ENCODE measurements at places on chromosomes 2 and 18. TPM values are rescaled to one million over a fixed set of nuclear protein-coding genes. Genes with fewer than 3 reads are reported as not detected.
A peak's percentile ranks its signal among the peaks of the same experiment; 100 is the strongest.

Gene GREB1L
- total RNA-seq, result 16.2 TPM

Gene WNT6
- total RNA-seq, result 2.6 TPM

Gene SAG
- not detected for total RNA-seq

Gene MYOM1
- 0.57 TPM for total RNA-seq

Gene SCN7A
- total RNA-seq, result 0.36 TPM

Gene EVX2
- not detected for total RNA-seq

Gene MGAT4A
- 1.2 TPM for total RNA-seq

Gene GLI2
- 42.9 TPM for total RNA-seq

Gene TXNL4A
- 135 TPM for total RNA-seq

Gene MOCOS
- 1.9 TPM for total RNA-seq

Gene BMP10
- total RNA-seq, result not detected

Gene ERFE
- total RNA-seq, result 1.4 TPM

Gene PSMA8
- total RNA-seq, result not detected

Gene TWIST2
- total RNA-seq, result 2.5 TPM

Gene PPP1R1C
- 1.2 TPM for total RNA-seq

Gene SRBD1
- 9.5 TPM for total RNA-seq

Gene FSHR
- total RNA-seq, result 0.38 TPM

Gene MYO3B
- not detected for total RNA-seq

Gene EFHD1
- total RNA-seq, result 18.8 TPM

Gene FTCDNL1
- 0.45 TPM for total RNA-seq

Gene GALR1
- not detected for total RNA-seq

DNA sequence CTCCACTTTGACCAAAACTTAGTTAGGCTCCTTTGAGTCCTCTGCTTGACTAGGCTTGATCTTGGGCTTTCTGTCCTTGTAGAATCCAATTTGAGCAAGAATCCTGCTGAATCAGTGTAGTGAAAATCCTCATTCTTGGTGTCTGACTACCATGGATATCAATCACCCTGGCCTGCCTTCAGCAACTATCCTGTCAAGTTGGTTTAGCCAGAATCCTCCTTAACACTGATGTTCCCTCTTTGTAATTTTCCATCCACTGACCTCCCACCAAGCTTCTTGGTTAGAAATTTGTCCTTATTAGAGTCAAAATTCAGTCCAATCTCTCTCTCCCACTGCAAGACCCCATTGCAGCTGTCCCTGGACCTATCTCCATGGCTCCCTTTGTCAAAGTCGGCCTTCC is 494 bp upstream of the RBM45 start:
- no peak for DNase-seq

- DNase-seq, result no peak
Observed at GRCh38 chr2:39007875-39008504, 112.9 kb downstream of the SOS1 start.

GRCh38 chr2:162824304-162824703 is 14.3 kb downstream of the KCNH7 start:
- no peak for DNase-seq

GRCh38 chr2:143085125-143085784 is 44.0 kb upstream of the ARHGAP15 start:
- no peak for DNase-seq

DNA sequence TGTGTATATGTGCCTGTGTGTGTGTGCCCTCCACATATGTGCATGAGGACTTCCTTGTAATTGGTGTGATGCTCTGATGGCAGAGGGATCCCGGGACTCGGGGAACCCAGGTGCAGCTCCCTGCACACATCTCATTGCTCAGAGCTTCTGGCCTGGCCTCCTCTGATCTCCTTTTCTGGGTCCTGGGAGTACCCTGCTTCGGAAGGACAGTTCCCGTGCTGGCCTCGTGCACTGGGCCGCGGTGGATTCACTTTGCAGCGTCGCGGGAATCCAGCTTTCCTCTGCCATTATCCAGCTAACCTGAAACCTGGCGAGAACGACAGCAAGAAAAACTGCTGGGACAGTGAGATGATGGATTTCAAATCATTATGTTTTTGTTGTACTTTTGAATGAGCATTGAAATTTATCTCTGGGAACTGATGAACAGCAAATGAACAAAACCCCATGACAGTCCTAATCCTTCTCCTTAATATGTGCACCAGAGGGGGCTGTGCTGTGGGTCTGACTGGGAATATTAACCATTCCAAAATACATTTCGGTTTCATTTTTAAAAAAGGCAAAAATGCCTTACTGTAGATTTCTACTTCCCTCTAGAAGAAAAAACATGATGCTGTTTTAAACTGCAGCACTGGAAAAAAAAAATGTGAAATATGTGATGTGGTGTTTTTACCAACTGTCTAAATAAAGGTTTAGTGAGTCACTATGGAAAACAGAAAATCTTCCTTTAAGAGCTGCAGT is 78.2 kb downstream of the PTGR3 start:
- DNase-seq, result no peak

- peak; percentile 90 for DNase-seq
Observed at GRCh38 chr2:53987336-53987921, 16.6 kb upstream of the PSME4 start.

GRCh38 chr2:207768866-207769596 is 675 bp downstream of the FZD5 start:
- no peak for DNase-seq

GRCh38 chr2:19702267-19702666 is 199.5 kb downstream of the TTC32 start:
- peak; percentile 14 for DNase-seq

- DNase-seq, result no peak
Observed at GRCh38 chr18:9428301-9428706, 47.0 kb upstream of the RALBP1 start.

- peak; percentile 1 for DNase-seq
Observed at GRCh38 chr18:70636991-70637390, 348.1 kb downstream of the SOCS6 start.

- DNase-seq, result peak; percentile 88
Observed at GRCh38 chr18:23586249-23587196, at the start of gene NPC1. Gene NPC1, minus strand, starts transcription at chr18:23586506. Its CDS starts 163 bp downstream, at chr18:23586343.

DNA sequence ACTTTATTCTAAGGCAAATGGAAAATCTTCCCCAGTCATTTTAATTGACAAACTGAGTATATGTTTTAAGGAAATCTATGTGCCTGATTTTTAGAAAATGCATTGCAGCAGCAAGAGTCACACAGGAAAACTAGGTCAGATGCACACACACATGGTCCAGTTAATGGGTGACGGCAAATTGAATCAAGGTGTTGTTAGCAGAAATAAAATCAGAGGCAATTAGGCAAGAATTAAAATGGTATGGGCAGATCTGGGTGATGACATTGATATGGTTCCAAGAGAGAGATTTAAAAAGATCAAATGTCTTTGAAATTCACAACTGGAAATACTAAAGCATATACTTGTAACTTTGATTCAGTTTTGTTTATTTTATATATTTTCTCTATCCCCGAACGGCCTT is 174.2 kb upstream of the CDH19 start:
- DNase-seq, result no peak

- DNase-seq, result no peak
Observed at GRCh38 chr2:177671662-177672061, 279.1 kb downstream of the AGPS start.

GRCh38 chr18:55510809-55511208 is 77.2 kb downstream of the TCF4 start:
- peak; percentile 83 for DNase-seq

DNA sequence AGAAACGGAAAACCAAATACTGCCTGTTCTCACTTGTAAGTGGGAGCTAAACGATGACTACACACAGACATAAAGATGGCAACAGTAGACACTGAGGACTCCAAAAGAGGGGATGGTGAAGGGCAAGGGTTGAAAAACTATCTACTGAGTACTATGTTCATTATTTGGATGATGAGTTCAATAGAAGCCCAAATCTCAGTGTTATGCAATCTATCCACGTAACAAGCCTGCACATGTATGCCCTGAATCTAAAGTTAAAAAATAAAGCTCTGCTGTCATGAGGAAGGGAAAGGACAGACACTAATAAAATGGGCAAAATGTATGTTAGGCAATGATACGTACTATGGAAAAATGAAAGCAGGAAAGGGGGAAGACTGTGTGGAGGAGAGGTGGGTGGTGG is 376.0 kb downstream of the TGIF1 start:
- no peak for DNase-seq

GRCh38 chr2:66555501-66556324 is 120.8 kb downstream of the MEIS1 start:
- no peak for DNase-seq

DNA sequence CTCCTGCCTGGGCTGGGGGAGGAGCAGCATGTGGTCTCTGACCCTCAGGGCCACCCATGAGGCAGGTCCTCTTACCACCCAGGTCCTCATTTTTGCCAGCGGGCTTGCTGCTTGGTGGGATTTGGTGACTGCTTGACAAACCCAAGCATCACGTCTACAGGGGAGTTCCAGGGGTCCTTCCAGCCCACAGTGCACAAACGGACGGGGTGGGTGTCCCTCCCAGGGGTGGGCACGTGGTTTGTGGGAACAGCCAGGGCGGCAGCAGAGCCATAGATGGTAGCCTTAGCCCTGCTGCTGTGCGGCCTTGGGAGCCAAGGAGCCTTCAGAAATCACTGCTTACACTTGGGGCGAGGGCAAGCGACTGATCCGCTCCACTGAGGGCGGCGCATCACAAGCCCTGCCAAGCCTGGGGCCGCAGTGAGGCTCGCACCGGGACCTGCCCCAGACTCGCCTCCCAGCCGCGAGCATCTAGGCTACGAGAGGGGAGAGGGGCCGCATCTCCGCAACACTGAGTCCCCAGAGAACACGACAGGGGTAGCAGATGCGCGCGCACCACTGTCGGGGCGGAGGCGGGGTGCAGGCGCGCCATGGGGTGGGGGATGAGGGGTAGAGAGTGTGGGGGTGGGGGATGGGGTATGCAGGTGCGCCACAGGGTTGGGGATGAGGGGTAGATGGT is 36.9 kb downstream of the SNED1 start:
- DNase-seq, result no peak

- DNase-seq, result peak; percentile 42
Observed at GRCh38 chr2:6442252-6442985, 423.3 kb downstream of the CMPK2 start.

GRCh38 chr2:31107591-31108300 is 30.5 kb downstream of the GALNT14 start:
- DNase-seq, result no peak

- no peak for DNase-seq
Observed at GRCh38 chr2:128414351-128414750, 95.7 kb upstream of the HS6ST1 start.

- DNase-seq, result peak; percentile 73
Observed at GRCh38 chr2:68190991-68191731, 33.5 kb downstream of the PNO1 start.

GRCh38 chr2:63484481-63484880 is 103.8 kb downstream of the WDPCP start:
- no peak for DNase-seq

GRCh38 chr2:138327967-138328366 is 173.6 kb upstream of the SPOPL start:
- DNase-seq, result no peak

GRCh38 chr2:161088658-161089350 is 71.4 kb upstream of the TANK start:
- no peak for DNase-seq

DNA sequence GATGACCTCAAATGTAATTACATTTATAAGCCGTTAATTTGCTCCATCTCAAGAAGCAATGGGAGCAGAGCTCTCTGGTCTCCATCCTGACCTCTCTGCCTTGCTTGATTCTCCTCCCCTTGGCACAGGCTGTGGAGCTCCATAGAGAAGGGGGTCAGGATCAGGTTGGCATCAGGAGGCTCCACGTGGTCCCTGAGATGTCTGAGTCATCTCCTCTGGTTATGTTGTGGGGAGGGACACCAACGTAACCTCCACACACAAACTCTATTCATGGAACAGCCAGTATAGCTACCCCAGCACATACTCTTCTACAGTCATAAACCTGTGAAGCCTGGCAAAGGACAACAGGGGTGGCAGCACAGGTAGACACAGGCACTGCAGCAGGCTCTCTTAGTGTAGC is 29.0 kb downstream of the TRABD2A start:
- DNase-seq, result no peak

GRCh38 chr2:149894226-149894625 is 306.7 kb upstream of the MMADHC start:
- no peak for DNase-seq

GRCh38 chr2:232319067-232319802 is 59.3 kb upstream of the ALPP start:
- DNase-seq, result no peak

DNA sequence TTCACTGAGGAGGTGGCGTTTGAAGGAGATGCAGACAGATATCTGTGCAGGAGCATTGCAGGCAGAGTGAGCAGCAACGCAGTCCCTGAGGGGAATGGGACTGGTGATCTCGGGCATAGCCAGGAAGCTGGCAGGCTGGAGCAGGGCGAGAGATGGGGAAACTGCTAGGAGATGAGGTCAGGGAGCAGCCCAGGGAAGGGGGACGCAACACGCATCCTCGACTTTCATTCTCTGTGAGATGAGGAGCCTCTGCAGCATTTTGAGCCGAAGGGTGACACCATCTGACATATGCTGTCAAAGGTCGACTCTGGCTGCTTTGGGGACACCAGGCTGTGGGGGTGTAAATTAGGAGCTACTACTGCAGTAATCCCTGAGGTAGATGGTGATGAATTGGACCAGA is 4.3 kb upstream of the CHRNA1 start:
- no peak for DNase-seq

DNA sequence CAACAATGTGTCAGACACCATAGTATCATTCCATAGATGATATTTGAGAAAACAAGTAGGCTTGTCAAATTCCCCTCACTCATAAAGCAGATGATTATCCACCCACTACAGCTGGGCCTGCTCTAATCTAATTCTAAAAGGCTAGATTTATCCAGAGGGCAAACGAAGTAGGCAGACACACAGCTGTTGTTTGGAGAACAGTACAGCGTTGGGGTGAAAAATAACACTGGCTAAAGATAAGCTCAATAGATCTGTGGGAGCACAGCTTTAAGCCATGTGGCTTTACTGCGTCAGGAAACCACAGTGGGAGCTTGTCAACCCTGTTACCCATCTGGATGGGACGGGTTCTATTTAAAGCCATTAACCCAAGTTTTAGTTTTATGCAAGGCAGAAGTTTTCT is 48.9 kb upstream of the COBLL1 start:
- peak; percentile 64 for DNase-seq

GRCh38 chr18:45635893-45636509 is 20.7 kb downstream of the SLC14A2 start:
- DNase-seq, result no peak

GRCh38 chr18:51287818-51288508 is 90.5 kb upstream of the MEX3C start:
- no peak for DNase-seq

Measured in astrocyte (in vitro differentiated cells and primary cell).